Stimulated activated CD8-positive, alpha-beta memory T cell treated with anti-CD3 and anti-CD28 coated beads, Interleukin-7, amount 100 ng/mL, for 24 hours (primary cell): ENCODE measurements at places on chromosomes 11 and 22.

- DNase-seq: no peak
Measured at GRCh38 chr11:47225552-47226400, 11.0 kb downstream of the DDB2 start.

- no peak for DNase-seq
Measured at GRCh38 chr11:47499614-47500013, 50.7 kb upstream of the RAPSN start.

DNA sequence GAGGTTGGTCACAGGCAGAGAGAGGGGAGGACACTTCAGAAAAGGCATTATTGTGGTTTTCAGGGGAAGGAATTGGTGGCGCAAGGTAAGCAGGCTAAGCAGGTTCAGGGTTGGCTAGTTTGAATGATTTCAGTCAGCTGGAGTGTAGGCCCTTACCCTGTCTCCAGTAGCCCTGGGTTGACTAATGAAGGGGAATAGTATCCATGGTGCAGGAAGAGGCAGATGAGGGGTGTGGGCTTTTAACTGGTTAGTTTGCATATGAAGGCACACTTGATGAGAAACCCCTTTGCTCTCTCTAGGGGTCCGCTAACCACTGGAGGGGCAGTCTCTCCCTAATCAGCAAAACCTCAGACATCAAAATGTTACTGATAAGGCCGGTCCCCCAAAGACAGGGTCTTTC, 249.7 kb downstream of the AASDHPPT start:
- no peak for DNase-seq

- DNase-seq: no peak
Measured at GRCh38 chr11:7667460-7667859, 5.8 kb downstream of the CYB5R2 start.

DNA sequence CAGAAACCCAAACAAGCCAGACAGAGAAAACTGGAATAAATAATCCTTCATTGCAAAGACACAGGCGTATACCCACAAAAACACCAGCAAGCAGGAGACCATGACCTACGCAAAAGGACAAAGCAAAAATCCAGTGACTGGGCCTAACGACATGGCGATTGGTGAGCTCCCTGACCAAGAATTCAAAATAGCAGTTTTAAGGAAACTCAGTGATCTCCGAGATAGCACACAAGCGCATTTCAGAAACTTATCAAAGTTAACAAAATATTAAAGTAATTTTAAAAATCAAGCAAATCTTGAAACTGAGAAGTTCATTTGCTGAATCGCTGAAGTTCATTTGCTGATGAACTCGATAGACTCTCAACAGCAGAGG, 27.6 kb downstream of the DBX1 start:
- no peak for DNase-seq

GRCh38 chr11:73996161-73996747, 12.6 kb downstream of the UCP3 start:
- no peak for DNase-seq

- no peak for DNase-seq
Measured at GRCh38 chr22:28247136-28247535, 328.1 kb upstream of the PITPNB start.

- no peak for DNase-seq
Measured at GRCh38 chr22:38479096-38479837, 11.4 kb downstream of the KDELR3 start.

GRCh38 chr11:72307439-72307838, 63.5 kb upstream of the PHOX2A start:
- no peak for DNase-seq

DNA sequence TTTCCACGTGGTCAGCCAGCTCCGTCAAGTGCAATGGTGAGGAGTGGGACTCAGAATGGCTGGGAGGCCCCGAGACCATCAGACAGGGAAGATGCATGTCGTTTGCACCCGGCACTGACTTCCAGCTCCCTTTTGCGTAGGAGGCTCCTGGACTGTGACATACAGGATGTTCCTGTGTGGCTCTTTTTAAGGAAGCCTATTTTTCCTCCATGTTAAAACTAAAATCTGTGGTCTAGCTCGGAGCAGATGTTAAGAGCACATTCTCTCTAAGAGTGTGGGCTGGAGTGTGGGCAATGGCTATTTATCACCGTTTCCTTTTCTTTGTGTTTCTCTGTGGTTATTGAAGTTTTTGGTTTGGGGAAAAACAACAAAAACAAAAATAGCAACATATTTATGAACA, 40.9 kb upstream of the AMPD3 start:
- no peak for DNase-seq

- no peak for DNase-seq
Measured at GRCh38 chr11:64178203-64178602, 7.8 kb upstream of the STIP1 start.

DNA sequence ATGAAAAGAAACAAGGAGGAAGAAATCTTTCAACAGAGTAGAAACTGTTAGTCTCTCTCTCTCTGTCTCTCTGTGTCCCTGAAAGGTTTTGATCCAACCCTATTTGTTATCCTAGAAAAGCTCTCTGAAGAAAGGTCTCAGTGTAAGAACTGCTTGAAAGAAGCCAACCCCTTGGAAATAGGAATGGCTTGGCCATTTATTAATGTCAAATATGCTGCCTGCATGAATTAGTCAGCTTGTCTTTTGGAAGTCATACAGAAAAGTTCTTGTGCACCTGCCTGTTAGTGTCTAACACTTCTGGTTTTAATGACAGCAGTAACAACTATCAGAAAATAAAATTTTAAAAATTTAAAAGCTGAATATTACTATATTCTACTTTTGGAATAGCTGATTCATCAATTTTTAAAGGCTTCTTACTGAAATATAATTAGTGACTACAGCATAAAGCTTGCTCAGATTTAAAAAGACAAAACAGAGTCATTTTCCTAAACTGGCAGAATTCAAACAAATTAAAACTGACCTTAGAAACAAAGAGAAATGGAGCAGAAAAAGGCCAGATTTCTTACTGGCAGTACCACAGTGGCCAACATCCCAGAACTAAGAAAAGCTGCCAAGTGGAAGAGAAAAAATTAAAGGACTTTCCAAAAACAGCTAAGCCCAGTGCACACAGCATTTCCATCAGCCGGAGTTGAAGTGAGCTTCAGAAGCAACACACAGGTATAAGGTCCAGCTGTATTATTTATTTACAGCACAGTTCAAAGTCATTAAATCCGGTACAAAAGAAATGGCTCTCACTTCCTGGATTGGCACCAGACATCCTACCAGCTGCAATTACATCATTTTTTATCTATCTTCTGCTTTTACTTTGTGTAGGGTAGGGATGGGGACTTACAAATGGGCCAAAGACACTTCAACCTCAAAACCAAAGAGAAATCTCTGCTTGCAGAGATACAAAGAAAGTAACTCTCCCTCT, 76.3 kb downstream of the PRCP start:
- no peak for DNase-seq

GRCh38 chr11:765025-765801, 12.1 kb downstream of the GATD1 start:
- DNase-seq: peak; percentile 34

- peak; percentile 10 for DNase-seq
Measured at GRCh38 chr11:61507962-61508861, at the start of gene LRRC10B. Gene LRRC10B (plus strand): TSS chr11:61508749. CDS start chr11:61508999, 250 bp downstream.

GRCh38 chr22:44159221-44159620, 21.5 kb upstream of the PARVG start:
- no peak for DNase-seq

GRCh38 chr11:14320020-14320419, 39.0 kb downstream of the RRAS2 start:
- no peak for DNase-seq

DNA sequence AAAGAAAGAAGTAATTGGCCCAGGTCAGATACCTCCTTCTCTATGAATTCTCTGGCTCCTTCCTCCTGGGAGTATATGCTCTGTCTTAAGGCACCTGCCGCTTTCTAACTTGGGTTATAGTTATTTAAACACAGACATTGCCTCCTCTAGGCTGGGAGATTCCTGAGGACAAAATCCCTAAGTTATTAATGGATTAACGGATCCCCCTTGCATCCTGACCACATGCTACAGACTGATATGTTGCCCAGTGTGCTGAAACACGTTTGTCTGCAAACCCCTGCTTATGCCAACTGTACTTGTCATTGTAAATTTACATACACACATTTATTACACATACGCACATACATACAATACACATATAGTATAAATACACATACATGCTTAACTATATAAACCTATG, 35.3 kb downstream of the PACSIN2 start:
- no peak for DNase-seq

- DNase-seq: no peak
Measured at GRCh38 chr11:12540913-12541582, 133.2 kb upstream of the TEAD1 start.

DNA sequence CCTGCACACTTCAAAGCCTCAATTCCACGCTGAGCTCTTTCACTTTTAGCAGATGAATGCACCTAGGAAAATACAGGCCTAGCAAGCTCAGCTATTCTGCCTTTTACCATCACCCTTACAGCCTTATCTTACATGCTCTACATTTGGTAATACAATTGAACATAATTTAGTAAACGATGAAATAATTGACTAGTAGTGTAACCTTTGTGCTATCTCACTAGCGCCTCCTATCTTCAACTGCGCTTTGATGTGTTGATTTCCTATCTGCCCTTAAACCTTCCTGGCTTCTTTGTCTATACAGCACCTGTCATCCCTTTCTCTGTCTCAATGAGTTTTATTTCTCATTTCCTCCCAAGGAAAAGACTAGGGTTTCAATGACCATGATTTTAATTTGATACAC, 149.7 kb downstream of the LRRC4C start:
- DNase-seq: no peak

DNA sequence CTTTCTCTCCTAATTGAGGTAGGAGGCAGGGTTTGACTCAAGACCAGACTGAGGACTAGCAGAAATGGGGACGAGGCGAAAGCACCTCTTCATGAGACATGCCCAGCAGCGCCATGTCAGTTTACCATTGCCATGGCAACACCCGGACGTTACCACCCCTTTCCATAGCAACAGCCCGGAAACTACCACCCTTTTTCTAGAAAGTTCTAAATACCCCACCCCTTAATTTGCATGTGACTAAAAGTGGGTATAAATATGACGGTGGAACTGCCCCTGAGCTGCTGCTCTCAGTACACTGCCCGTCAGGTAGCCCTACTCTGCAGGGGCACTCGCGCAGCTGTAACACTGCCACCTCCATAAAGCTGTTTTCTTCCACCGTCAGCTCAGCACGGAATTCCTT, 5.9 kb upstream of the RAC2 start:
- DNase-seq: no peak

DNA sequence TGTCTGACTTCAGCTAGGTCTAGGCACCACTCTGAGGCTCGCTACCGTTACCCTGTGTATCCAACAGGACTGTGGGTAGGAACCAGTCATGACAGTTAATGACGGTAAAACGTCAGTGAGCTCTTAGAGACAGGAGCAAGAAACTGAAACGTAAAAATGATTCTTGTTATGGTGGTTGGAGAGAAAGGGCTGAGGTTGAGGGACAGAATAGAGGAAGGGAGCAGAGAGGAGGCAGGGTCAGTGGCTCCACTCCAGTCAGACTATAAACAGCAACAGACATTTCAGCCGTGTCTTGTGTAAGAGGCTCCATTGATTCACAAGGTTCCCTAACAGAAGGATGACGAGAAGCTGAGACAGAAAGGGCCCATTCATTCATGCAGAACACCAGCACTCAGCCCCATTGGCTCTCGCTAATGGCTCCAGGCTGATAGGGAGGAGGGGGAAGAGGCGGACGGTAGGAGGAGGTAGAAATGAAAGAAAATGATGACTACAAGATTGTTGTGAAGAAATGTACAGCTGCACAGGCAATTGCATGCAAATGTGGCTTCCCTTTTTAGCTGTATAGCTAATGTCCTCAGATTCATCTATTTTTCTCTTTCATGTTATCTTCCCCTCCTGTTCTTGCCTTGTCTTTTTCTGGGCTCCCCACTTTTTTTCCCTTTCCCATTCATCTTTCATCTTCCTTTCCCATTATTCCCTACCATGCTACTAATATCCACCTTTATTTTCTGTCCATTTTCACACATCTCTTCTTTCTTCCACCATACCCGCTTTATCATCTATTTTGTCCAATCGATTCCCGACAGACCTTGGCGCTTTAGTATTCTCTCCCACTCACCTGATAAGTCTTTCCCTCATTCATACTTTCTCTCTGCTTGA, 34.3 kb downstream of the ETS1 start:
- DNase-seq: no peak

DNA sequence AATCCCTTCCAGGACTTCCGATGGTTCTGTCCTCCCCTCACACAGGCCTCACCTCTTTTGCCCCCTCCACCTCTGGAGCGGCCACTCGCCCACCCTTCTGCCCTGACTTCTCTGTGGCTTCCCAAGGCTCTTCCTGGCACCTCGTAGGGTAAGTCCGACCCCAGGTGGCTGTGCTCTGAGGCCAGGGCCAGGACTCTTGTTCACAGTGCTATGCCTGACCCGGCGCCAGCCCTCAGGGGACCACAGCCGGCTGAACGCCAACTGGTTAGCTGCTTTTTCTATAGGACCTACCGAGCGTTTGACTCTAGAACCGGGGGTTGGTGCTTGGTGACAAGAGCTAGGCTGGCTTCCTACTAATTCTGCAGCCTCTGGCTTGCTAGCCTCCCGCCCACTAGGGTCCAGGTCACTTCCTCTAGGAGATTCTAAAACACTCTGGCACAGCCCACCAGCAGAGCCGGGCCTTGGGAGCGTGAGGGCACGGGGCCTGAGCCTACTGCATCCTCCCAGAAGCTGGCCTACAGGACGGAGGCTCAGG, 28.4 kb upstream of the KCNQ1OT1 start:
- DNase-seq: no peak

- DNase-seq: no peak
Measured at GRCh38 chr11:70816156-70816678, 417.9 kb downstream of the CTTN start.

- DNase-seq: no peak
Measured at GRCh38 chr11:22194306-22194705, 1.4 kb downstream of the ANO5 start.
